Fibroblast of skin of right biceps (primary cell): ENCODE measurements at places on chromosomes 3 and 15.
A peak's percentile ranks its signal among the peaks of the same experiment; 100 is the strongest.

GRCh38 chr3:128556907-128557306, 63.9 kb upstream of the GATA2 start:
- DNase-seq, result no peak

- no peak for DNase-seq
Measured at GRCh38 chr15:31178705-31179104, 77.2 kb upstream of the TRPM1 start.

GRCh38 chr15:58407778-58408177, 24.0 kb upstream of the LIPC start:
- no peak for DNase-seq

DNA sequence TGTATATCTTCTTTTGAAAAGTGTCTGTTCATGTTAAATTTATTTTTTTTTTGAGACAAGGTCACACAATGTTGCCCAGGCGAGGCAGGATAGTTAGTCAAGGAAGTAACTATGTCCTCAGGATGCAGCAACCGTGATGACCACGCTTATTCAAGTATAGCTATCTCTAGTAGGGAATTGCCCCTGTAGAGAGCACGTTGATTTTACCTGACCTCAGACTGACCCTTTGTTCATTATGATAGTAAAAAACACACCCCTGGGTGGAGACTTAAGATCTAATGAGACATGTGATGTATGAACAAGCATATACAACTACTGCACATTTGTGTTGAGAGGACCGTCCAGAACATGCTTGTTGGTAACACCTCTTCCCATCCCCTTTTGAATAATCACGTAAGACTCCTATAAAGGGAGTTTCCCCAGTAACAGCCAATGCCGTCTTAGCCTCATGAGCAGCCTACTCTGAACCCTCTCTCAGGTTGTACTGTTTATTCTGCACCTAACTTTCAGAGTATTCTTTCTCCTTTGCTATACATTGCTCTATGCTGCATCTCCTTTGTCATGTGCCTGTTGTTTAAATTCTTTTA, 32.9 kb downstream of the ZNF621 start:
- peak; percentile 1 for DNase-seq

DNA sequence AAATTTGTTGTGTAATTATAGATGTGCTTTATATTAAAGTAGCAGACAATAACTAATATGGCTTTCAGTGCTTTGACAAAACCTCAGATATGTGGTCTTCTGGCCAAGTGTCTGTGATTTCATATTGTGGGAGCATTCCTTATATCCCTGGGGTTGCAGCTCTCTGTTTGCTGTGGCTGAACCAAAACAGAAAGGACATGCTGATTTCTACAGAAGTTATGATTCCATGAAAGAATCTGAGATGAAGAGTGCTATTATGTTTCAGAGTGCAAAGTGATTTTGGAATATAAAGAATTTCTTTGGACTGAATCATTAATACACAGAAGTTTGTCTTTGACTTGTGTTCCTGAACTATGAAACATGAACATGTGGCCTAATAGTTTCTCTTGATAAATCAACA, 36.5 kb downstream of the CDV3 start:
- DNase-seq, result peak; percentile 41

DNA sequence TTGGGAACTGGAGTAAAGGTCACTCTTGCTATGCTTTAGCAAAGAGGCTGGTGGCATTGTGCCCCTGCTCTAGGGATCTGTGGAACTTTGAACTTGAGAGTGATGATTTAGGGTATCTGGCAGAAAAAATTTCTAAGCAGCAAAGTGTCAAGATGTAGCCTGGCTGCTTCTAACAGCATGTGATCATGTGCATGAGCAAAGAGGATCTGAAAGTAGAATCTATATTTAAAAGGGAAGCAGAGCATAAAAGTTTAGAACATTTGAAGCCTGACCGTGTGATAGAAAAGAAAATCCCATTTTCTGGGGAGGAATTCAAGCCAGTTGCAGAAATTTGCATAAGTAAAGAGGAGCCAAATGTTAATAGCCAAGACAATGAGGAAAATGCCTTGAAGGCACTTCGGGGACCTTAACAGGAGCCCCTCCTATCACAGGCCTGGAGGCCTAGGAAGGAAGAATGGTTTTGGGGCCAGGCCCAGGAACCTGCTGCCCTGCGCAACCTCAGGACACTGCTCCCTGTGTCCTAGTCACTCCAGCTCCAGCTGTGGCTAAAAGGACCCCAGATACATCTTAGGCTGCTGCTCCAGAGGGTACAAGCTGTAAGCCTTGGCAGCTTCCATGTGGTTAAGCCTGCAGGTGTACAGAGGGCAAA, 212.2 kb upstream of the LINGO1 start:
- DNase-seq, result no peak

- DNase-seq, result peak; percentile 27
Measured at GRCh38 chr3:43378066-43378935, 92.0 kb downstream of the SNRK start.

DNA sequence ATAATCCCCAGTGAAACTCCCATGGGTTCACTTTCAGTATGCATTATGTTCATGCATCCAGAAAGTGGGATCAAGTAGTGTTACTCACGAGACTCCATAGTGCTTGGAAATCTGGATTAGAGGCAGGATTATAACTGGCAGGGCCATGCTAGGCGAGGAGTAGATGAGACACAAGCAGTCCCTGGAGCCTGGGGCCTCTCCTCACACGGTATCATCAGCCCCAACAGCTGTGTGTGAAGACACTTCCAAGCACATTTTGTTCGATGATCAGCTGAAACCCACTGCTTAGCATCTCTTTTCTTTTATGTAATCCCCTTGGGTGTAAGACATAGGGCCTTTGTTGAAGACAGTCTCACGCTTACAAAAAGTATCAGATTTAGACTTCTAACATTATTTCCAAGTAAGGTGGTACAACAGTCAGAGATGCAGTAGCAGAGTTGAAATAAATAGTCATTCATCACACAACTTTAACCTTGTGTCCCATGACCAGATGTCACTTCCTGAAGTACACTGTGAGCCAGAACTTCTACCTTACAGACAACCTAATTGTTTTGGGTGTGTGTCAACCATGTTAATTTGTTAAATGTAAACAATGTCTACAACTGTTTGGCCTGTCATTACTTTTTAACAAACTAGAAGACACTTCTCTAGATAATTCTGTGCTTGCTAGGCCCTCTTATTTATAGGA, 116.9 kb downstream of the GADL1 start:
- DNase-seq, result no peak

- DNase-seq, result peak; percentile 93
Measured at GRCh38 chr3:153051427-153052095, 110.5 kb upstream of the RAP2B start.

- DNase-seq, result peak; percentile 86
Measured at GRCh38 chr3:100033903-100034471, 80.3 kb downstream of the FILIP1L start.

GRCh38 chr3:183484431-183485075, 56.1 kb upstream of the MCF2L2 start:
- DNase-seq, result no peak

DNA sequence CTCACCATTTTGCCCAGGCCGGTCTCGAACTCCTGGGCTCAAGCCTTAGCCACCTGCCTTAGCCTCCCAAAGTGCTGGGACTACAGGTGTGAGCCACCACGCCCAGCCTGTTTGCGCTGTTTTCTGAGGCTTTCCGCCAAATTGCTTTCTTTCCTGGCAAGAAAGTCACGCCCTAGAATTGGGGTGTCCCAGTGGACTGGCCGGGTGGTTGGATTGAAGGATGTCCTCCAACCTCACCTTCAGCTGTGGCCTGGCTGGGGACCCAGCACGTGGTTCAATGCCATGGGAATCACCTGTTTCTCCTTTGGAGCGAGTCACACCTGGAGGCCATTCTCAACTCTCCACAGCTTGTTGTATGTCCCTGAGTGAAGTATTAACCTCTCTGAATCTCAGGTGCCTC, 5.8 kb upstream of the ANKDD1A start:
- no peak for DNase-seq

DNA sequence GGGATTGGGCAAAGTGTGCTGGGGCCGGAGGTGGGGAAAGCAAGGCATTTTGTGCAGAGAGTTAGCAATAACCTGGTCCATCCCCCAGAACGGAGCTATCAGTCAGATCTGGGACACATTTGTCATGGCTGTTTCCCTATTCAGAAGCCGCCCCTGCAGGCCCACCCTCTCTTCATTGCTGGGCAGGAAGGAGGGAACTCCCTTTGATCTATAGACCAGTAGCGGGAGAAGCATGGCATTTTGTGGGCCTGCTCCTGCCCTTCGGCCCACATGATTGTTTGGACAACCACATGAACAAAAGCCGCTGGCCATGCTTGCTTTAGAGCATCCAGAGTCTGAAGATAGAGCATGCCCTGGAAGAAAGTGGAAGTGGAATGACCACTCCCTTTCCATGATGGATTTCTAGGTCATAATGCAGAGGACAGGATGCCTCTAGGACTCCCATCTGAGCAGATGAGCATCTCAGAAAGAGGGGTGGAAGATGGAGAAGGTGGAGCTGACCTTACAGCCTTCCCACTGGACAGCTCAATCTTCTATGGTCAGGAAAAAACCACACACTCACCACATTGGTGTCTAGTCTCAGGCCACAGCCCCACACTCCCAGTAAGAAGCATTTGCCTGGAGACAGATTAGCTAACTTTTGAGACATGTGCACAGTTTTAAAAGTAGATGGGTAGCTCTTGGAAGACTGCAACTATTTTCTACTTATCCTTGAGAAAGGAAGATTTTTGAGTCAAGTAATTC, 11.9 kb upstream of the LRTM1 start:
- DNase-seq, result no peak

GRCh38 chr3:58924578-58924977, 125.2 kb downstream of the CFAP20DC start:
- peak; percentile 57 for DNase-seq

DNA sequence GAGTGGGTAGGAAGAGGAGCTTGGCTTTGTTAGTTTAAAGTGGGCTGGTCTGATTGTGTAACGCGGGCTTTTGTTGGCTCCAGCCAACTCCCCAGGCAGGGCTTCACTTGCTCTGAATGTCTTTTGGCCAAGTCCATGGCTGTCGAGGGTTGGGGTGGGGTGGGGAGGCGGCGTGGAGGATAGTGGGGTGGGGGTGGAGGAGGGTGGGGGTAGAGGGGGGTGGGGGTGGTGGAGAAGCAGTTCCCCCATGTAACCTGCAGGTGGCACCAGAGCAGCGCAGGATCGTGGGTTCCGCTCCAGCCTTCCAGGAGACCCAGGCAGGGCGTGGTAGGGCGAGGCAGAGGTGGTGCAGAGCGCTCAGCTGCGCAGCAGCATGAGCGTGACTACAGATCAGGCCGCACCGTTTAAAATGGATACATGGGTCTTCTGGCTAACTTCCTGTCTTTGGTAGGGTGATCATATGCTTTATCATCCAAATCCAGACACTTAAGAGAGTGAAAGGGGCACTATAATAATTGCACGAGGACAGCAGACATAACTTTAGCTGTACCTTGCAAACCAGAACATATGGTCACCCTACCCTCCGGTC, 28.3 kb downstream of the GOLGA6A start:
- DNase-seq, result peak; percentile 83

DNA sequence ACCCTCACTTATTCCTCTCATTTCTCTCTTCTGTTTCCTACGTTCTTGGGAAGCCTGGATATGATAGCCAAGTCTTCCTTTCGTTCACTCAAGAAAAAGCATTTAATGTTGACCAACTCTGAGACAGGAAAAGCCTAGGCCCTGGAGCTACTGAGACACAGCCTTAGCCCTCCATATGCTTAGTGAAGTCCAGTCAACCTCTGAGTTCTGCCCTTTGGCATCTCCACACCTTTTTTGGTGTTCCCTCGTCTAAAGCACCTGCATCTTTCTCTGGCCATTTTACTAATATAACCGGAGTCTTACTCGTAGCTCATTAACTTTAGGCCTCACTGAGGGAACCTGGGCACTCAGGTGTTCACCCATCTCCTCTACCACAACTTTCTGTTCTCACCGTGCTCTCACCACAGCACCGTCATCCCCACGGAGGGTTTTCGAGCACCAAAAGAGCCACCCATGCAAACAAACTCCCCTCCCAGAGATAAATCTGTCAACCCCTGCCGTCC, 632 bp downstream of the MTHFS start:
- DNase-seq, result no peak

- no peak for DNase-seq
Measured at GRCh38 chr15:53038655-53038941, 248.5 kb upstream of the ONECUT1 start.

DNA sequence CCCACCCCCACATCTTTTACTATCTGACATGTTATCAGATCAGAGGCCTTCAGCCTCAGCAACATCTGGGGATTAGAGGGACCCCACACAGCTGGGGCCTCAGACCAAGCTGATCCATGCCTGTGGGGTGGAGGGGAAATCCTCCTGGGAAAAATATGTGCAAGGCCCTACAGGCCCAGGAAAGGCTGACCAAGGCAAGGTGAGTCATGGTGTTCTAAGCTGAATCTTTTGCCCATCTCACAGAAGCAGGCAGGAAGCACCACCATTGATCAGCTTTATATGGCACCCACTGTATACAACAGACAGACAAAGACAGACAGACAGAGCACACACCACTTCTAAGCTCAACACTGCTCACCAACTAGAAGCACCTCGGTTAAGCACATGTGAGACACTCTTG, 12.4 kb upstream of the PARP6 start:
- DNase-seq, result no peak

DNA sequence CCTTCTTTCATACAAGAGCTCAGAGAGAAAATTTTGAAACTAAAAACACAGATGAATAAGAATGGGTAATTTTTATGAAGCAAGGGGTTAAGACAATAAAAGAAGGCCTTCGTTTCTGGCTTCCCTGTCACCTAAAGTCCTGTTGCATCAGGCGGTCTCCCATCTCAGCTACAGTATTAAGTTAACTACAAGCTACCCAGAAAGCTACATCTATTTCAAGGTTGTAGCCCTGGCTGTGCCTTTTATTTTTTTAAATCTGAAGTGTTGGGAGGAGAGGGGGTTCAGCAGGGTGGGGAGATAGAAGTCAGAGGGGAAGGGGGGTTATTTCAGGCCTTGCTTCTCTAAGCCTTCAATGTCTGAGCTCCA, 183.3 kb downstream of the TPRG1 start:
- DNase-seq, result no peak

- DNase-seq, result no peak
Measured at GRCh38 chr3:133693821-133694220, 32.1 kb upstream of the TOPBP1 start.

GRCh38 chr3:167762296-167762695, 26.8 kb downstream of the SERPINI1 start:
- DNase-seq, result no peak
